Stimulated activated CD4-positive, alpha-beta T cell treated with anti-CD3 and anti-CD28 coated beads, Interleukin-4, amount 100 ng/mL, for 24 hours (primary cell): ENCODE measurements at places on chromosomes 6 and 20.
A peak's percentile ranks its signal among the peaks of the same experiment; 100 is the strongest.

- DNase-seq, result no peak
Measured at GRCh38 chr20:54014293-54014926, 56.0 kb downstream of the BCAS1 start.

DNA sequence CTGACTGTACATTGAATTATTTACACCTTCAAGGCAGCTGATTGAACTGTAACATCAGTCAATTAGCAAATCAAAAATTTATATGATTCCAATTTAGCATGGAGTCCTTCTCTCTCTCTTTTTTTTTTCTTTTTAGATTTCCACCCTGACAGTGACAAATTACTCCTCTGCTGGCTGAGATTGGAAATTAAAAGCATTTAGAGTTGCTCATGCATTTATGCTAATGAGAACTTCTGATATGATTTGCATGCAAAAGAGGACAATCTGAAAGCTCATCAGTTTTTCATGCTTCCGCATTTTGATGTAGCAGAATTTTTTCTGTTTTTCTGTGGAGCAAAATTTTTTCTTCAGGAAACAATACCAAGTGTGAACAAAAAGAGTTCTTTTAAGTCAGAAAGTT, 130.5 kb upstream of the NOX3 start:
- no peak for DNase-seq

DNA sequence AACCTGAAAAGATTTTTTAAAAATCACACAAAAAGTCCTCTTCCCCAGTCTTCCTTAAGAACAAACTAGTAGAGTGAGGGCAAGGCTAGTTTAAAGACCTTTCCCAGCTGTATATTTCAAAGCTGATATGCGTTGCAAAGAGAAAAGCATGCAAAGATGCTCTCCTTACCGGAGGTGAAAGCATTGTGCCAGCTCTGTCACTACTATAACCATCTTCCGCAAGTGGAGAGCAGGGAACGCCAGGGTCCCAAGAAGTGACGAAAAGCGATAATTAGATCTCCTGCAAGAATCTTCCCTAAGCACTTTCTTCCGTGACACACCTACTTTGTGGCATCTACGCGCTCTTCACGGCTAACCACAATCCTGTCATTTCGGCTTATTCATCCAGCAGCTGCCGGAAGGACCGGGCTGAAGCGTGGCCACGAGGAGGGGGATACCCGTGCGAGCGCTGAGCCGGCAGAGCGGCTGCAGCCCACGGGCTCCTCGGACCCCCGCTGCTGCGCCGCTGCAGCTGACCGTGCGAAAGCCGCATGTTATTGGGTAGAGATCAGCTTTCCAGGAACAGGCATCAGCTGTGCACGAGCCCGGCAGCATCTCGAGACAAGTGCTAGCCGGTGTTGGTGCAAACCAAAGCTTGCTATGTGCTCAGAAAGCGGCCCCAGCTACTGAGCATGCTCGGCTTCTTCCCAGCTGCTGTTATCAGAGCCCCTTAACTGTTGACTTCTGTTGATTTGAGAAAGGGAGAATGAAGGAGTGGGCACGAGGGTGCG, 57.2 kb upstream of the ARHGAP18 start:
- peak; percentile 66 for DNase-seq

- DNase-seq, result no peak
Measured at GRCh38 chr6:53189554-53189953, 40.9 kb upstream of the GCM1 start.

DNA sequence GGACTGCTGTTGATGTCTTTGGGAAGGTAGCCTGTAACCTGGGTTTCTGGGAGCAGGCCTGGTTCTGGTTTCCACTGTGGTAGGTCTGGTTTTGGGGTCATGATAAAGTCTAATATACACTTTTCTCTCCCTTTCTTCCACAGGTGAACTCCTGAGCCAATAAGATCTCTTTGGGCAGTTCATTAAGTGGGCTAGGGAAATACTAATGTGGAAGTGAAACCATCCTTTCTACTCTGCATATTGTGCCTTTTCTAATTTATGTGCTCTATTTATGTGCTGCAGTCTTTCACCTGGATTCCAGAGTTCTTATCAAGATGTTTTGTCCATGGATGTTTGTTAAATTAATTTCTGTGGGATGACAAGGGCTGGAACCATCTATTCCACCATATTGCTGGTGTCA, 165.7 kb upstream of the PTPRK start:
- no peak for DNase-seq

DNA sequence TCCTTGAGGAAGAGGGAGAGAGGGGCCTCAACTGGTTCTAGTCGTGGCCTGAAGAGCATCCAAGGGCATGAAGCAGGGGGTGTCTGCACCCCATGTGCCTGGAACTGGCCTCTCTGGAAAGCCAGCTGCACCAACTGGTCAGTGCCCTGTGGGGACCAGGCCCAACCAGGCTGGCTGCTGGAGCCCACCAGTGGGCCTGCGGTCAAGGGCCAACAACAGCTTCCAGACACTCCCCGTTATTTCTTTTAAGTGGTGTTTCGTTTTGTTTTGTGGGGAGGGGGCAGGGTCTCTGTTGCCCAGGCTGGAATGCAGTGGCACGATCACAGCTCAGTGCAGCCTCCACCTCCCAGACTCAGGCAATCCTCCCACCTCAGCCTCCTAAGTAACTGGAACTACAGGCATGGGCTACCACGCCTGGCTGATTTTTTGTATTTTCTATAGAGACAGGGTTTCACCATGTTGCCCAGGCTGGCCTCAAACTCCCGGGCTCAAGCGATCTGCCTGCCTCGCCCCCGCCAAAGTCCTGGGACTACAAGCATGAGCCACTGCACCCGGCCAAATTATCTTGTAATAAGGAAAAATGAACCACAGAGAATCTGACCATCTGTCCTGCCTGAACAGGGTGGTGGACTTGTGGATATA, 11.9 kb upstream of the C20orf144 start:
- no peak for DNase-seq

- DNase-seq, result no peak
Measured at GRCh38 chr6:19692506-19693298, 144.5 kb upstream of the ID4 start.

GRCh38 chr6:111423960-111424846, 58.8 kb downstream of the REV3L start:
- DNase-seq, result no peak

- no peak for DNase-seq
Measured at GRCh38 chr6:167090171-167090570, 32.7 kb upstream of the CCR6 start.

DNA sequence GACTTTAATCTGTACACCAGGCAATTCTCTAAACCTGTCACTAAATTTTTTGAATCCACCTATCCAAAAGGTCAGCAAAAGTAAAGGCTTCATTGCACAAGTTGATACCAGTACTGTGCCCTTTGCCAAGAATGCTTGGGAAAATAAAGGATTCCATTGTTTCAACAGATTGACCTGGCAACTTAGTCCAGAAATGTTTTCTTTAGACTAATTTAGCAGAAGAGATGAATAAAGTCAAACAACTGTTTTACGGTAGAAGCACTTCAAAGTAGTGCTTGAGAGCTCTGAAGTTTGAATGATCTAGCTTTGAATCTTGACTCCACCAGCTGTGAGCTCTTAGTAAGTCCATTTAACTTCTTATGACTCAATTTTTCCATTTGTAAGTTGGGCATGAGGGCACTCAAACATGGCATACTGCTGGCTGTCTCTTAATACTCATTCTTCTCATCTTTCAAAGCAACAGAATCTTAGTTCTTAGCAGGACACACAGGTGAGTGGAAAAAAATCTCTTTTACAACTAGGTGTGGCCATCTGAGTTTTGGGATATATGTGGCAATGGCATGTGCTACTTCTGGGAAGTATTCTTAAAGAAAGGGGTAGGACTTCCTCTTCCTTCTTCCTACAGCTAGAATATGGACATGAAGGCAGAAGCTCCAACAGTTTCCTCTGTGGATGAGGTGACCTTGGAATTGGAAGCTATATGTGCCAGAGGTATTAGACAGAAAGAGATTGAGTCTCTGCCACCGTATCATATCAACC, 55.9 kb upstream of the LOC128125822 start:
- DNase-seq, result no peak

DNA sequence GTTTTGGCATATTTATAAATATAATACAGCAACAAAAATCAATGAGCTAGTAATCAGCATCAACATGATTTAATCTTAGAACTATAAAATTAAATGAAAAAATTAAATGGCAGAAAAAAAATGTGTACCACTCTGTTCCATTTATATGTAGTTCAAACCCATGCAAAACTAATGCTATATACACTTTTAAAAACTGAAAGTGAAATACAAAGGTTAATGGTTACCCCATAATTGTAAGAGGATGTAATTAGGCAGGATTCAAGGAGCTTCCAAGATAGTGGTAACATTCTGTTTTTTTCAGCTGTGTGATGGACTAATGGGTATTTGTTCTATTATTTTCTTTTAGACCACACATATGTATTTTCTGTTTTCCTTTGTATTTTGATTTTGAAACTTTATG, 492.1 kb downstream of the UTRN start:
- DNase-seq, result no peak

- no peak for DNase-seq
Measured at GRCh38 chr6:131613296-131613925, 14.6 kb downstream of the MED23 start.

GRCh38 chr20:10042086-10042485, 7.3 kb downstream of the ANKEF1 start:
- no peak for DNase-seq

DNA sequence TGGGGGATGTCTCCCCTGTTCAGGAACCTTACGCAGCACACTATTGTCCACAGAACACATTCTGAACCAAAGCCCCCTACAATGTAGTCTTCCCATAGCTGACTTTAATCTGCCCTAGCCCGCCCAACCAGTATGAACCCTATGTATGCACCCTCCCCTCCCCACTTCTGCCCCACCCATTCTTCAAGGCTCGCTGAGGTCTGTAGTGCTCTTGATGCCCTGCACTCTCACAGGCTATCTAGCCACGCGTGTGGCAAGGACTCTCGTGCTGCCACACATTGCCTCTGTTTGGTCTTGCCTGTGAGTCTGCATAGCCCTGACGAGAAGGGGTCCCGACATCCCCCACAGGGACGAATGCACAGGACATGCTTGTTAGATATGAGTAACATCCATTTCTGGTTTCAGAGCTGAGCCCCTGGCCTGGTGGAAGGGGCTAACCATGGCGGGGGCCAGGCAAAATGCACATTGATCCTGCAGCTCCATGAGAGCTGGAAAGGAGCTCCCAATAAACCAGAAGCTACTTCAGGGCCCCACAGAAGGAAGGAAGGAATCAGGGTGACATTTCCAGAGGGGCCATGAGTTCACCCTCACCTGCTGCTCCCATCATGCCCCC, 22.6 kb downstream of the MOCS1 start:
- no peak for DNase-seq

DNA sequence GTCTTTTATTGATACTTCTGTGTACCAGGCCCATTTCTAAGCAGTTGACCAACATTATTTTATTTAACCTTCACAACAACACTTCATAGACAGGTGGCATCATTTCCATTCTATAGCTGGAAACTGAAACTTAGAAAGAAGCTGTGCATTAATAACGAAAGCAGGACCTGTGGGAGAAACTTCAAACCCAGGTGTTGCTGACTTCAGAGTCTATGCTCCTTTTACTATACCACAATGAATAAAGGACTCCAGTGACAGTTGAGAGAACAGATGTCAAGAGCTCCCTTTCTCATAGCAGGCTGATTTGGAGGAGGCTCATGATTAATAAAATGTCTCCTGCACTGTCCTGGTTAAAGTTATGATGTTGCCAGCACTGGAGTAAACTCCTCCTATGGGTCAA, 56.6 kb upstream of the POU3F2 start:
- DNase-seq, result no peak

- DNase-seq, result no peak
Measured at GRCh38 chr6:25014369-25014768, 78.6 kb upstream of the RIPOR2 start.

- DNase-seq, result no peak
Measured at GRCh38 chr6:43386492-43386891, 17.0 kb upstream of the ZNF318 start.
